ENCODE measurements at places on chromosomes 16 and 17.

GRCh38 chr17:51815097-51815496 lies 343.4 kb downstream of the CA10 start:
- DNase-seq, result no peak

DNA sequence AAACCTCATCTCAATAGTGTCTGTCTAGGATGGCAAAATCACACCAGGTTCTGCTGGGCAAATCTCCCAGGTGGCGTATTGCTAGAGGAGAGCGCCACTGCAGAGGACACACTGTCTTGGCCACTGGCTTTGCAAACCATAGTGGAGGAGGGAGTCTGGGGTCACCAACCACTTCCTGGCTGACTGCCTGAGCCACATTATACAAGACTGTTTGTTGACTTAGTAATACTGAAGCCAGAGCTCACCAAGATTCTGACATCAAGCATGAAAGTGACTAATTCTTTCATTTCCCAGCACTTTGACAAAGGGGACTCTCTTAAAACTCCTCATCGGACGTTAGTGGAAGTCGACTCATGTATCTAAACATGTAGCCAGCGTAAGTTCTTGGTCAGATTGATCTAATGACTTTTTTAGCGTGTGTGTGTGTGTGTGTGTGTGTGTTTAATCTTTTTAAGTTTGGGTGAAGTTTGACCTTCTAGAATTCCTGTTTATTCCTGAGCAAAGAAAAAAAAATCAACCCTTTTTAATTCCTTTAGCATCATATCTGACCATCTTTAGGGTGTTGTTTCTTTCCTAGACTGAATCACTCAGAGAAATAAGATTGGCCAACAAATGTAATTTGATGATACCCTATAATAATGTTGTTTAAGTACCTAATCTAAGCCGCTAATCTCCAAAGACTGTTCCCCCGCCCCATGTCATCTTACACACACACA lies 13.7 kb downstream of the PITPNC1 start:
- DNase-seq, result peak; percentile 76

DNA sequence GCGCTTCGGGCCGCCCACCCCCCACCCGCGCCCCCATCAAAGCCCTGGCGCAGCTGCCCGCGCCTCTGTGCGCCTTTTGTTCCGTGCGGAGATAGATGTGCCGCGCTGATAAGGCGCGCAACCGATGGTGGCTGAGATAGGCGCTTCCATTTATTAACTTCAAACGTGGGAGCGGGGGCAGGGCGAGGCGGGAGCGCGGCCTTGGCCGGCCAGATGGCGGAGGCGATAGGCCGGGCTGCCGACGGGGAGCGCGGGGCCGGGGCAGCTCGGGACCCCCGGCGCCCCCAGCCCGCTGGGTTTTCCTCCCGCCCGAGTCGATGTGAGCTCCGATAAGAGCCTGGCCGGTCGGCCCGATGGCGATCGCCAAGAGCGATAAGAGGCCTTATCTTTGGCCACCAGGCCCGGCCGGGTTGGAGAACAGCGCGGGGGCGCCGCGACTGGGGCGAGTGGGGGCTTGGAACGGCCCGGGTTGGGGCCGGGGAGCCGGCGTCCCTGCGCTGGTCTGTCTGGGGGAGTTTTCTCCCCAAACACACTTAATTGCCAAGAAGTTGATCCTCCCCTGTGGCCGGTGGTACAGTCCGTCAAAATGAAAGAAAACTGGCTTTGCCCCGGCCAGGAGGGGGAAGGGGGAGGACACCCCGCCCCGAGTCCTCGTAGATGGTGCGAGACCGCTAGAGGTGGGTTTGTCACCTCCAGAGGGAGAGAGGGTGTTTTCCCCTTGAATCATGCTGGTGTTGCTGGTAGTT lies 2.7 kb downstream of the ZFPM1 start:
- peak; percentile 88 for DNase-seq

- DNase-seq, result no peak
Measured at GRCh38 chr16:3861808-3862451, 18.6 kb downstream of the CREBBP start.

DNA sequence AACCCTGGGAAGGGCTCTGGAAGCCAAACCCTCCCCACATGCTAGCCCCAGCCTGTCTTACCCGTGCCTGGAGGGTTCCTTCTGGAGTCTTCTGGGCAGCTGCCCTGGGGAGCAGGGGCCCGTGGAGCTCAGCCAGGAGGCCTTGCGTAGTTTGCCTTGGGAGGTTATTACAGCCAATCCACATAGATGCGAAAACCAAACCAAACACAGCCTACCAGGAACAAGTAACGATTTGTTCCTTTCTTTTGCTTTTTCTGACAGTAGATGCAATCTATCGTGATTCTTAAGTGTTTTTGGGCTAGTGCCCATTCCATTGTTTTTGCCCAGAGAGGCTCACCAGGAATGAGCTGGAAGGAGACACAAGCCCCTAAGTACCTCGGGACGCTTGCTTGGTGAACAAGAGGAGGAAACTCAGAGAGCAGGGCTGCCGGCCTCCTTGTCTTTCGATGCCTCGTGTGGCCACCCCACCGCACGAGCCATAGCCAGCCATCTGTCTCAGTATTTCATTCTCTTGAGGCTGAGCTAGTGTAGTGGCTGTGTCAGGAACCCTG lies 102.7 kb upstream of the NOL11 start:
- no peak for DNase-seq

GRCh38 chr17:28657756-28658155 lies 4.0 kb downstream of the SDF2 start:
- no peak for DNase-seq
